A549 treated with RU486 at 1 μM for 4 hours (cell line): ENCODE measurements at places on chromosomes 4 and X. TPM values are rescaled to one million over a fixed set of nuclear protein-coding genes. Genes with fewer than 3 reads are reported as not detected.

Gene SMIM43
- total RNA-seq, result 0.20 to 0.37 TPM (median 0.33 TPM) in 5 replicates

Gene TRIM2
- 0.54 to 0.75 TPM (median 0.67 TPM) in 5 replicates for total RNA-seq

Gene GYPE
- total RNA-seq, result not detected in 5 replicates

Gene KLB
- 0.06 to 0.18 TPM (median 0.13 TPM) in 5 replicates for total RNA-seq

Gene RAB39B
- total RNA-seq, result 0.62 to 0.94 TPM (median 0.64 TPM) in 5 replicates

Gene WDR44
- total RNA-seq, result 8.6 to 16.0 TPM (median 13.2 TPM) in 5 replicates

Gene AFP
- total RNA-seq, result 1.7 to 13.1 TPM (median 2.3 TPM) in 5 replicates

Gene FHDC1
- total RNA-seq, result 0.34 to 0.42 TPM (median 0.38 TPM) in 5 replicates

Gene SLIT2
- total RNA-seq, result 0.07 TPM in 1 of 5 replicates, not detected in the others
